OCI-LY7 (cell line): ENCODE measurements at places on chromosomes 1 and 21. TPM values are rescaled to one million over a fixed set of nuclear protein-coding genes. Genes with fewer than 3 reads are reported as not detected.

DNA sequence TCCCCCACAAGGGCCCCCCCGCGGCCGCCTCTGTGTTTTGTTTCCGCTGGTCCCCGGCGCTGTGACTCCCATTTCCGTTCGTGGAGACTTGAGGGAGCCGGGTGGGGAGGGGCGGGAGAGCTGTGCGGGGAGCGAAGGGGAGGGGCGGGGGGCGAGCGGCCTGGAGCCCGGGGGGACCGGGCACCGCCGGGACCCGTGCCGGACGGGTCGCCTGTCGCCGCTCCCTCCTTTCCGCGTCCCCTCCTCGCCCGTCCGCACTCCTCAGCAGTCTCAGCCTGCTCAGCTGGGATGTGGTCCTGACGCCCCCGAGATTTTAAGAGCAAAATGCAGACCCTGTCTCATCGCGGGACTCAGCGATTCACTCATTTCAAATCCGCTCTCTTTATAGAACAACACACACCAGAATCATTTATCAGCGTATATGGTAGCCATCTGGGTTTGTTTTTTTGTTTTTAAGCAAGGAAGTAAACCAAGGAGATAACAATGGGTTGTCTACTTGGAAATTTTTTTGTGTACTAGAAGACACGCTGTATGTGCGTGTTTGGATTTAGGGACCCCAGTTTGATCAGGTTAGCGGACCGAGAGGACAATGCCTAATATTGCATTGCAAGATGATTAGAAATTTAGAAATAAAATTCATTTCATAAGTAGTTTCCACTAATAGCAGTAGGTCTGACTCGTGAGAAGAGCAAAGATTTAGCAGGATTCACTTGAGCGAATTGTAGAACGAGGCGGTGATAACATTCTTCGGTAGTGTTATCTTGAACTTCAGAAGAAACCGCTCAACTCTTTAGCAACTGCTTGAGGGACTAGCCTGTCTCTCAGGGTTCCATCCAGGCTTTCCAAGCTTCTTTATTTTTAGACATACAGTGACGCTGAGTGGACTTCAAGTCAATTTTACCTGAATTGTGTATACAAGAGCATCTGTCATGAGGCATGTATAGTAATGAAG is 1.1 kb downstream of the GABPA start:
- DNase-seq = peak; percentile 82

RHBDL2 gene
- not detected in 2 replicates for total RNA-seq

DNA sequence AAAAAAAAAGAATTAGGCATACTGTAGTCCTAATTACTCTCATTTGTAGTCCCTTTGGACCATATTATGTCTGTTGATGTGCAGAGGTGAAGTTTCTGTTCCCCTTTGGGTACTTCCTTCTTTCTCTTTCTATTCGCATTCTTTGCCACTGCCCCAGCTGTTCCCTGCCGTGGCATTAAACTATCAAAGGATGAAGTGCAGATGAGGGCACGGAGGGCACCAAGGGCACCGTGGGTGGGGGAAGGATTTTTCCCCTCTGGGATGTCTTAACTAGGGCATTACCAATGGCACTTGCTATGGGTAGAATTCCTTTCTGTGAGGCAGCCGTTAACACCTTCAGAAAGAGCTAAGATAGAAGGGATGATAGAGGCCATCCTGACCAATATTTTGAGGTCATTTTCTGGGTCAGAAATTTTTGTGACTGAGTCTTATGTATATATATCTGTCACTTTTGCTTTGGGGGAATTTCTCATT is 4.9 kb upstream of the MAPKAPK2 start:
- peak; percentile 90 for DNase-seq

DNA sequence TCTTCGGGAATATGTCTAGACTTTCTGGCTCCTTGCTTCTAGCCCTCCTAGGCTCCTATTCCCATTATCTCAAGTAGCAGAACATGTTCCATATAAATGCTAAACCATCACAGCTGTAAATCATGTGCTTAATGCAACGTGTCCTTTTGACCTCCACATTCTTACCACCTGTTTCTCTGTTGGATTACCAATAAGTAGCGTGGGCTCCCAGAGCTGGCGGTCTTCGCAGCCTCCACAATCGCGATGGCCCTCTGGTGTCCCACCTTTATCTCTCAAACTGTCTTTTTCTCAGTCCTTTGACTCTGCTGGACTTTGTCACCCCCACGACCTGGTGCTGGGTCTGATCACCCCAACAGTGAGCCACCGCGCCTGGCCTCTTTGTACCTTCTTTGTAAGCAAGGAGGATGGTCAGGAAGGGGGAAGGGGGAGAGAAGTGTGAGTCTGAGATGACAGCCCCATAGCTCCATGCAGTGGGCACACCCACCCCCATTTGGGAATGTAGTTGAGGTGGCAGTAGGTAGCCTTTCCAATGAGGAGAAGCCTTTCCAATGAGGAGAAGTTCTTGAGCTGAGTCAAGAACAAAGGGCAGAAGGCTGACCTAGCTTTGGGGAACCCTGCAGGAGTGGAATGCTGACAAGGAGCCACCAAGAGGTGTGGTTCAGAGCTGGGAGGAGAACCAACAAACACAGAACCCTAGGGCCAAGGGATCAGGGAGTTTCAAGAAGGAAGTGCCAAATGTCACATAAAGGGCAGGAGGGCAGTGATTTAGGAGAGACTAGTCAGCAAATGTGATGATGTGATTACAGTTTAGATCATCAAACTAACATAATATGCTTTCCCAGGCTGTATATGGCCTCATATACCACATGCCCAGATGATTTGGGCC is 14.2 kb downstream of the TRAF5 start:
- no peak for DNase-seq

GRCh38 chr1:153536671-153537375 is 1.0 kb upstream of the S100A6 start:
- no peak for DNase-seq

DNA sequence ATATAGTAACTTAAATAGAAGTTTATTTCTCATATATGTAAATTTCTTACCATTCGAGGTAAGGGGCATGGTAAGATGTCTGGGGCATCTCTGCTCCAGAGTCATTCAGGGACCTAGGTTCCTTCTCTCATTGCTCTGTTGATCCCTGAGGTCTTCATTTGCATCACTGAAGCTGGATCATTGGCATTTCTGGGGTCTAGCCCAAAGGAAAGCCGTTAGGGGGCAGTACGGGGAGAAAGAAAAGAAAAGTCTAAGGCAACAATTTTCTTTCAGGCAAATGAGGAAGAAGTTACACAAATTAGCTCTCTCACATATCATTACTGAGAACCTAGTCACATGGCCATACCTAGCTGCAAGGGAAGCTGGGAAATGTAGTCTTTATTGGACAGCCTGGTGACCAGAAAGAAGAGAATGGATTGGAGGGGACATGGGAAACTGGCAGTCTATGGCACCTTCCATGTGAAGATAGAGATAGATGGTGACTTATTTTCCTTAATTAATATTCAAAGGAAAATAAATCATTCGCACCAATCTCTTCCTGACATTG is 10.2 kb upstream of the SUSD4 start:
- DNase-seq = no peak

DNA sequence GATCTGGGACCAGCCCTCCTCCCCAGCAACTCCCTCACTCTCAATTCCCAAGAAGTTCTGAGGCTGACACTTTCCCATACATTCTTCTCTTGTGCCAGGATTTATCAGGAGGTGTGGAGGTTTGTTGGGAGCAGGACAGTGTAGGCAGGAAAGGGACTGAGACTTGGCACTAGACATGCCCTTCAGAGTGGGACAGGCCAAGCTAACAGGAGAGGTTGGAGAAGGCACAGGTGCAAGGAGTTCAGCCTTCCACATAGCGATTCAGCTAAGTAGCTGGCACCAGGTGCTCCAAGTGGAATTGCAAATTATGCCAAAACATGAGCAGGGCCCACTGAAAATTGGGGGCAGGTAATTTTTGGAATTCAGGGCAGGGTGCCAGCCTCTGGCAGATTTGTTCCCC is 83.0 kb upstream of the DUSP10 start:
- DNase-seq = no peak

NID1 gene
- not detected in 2 replicates for total RNA-seq

DNAJC28 gene
- total RNA-seq = 0.95 and 1.1 TPM in 2 replicates

AXDND1 gene
- 0.85 and 1.8 TPM in 2 replicates for total RNA-seq

GRCh38 chr1:19793360-19794046 is 6.2 kb downstream of the TMCO4 start:
- DNase-seq = no peak

NPPA gene
- not detected in 2 replicates for total RNA-seq

DNA sequence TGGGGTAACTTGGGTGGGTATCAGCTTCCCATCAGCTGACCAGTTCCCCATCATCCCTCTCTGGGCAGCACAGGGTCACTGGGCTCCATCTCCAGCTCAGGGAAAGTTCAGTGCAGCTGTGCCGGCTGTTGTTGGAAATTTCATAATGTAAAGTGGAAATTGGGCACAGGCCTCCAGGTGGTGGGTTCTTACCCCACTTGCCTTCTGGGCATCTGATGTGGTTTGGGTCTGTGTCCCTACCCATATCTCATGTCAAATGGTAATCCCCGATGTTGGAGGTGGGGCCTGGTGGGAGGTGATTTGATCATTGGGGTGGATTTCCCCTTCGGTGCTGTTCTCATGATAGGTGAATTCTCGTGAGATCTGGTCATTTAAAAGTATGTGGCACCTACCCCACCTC is 59.7 kb upstream of the PSEN2 start:
- DNase-seq = no peak

GPR37L1 gene
- not detected in 2 replicates for total RNA-seq

DNA sequence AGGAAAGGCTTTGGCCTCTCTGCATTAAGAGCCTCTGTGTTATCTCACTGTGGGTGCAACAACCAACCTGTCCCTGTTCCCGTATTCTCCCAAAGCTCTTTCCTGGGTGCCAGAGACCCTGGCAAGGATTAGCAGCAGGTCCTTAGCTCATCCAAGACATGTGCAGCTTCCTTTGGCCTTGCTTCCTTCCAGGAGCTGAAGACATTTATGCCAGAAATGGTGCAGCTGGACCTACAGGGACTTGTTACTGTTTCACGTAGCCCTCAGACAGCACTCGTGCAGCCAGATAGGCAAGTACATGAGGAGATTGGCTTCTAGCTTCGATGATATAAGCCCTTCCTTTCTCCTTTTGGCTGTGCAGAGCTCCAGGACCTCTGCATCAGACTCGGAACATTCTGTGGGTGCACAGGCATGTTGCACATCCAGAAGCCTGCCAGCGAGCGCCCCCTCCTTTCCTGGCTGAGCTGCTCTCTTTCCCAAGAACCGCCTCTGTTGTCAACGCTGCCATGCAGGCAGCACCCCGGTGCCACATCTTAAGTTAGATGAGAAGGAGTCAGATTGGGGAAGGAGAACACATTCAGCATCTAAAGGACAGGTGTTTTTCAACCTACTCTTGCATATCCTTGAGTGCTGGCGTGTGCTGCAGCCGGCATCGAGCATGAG is 284.5 kb upstream of the PLXNA2 start:
- no peak for DNase-seq

FMO1 gene
- total RNA-seq = 0.34 and 0.98 TPM in 2 replicates

GRCh38 chr21:33157303-33157702 is 72.4 kb upstream of the IFNAR2 start:
- no peak for DNase-seq

- peak; percentile 93 for DNase-seq
Observed at GRCh38 chr1:157652859-157653493, 47.6 kb downstream of the FCRL3 start.

DNA sequence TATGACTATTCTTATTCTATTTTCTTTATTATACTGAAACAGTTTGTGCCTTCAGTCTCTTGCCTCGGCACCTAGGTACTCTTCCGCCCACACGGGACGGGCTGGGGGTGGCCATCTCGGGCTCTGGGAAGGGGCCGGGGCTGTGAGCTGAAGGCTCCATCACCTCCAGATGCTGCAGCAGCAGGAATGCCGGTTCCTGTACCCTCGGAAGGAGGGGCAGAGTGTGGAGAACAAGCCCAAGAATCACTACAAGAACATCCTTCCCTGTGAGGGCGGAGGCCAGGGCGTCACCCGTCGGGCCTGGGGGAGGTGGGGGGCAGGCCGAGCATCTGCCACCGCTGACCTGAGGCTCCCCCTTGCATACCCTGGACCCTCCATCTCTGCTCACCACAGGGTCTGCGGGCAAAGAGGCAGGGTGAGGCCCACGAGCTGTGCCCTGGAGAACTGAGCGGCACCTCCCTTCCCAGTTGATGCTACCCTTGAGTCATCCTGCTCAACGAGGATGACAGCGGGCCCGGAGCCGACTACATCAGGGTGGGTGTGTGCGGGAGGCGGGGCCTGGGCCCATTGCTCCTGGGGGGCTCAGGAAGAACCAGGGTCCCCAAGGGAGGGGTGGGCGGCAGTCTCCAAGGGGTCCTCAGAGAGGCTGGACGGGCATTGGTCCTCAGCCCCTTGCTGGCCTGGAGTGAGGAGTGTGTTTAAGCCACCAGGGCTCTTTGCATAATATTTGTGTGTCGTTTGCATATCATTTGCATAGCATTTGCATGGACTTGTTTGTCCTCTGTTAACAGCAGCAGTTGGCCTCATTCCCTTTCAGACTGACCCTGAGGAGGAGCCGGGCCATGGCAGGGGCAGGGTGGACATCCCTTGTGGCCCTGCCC is 7.5 kb downstream of the RNF223 start:
- no peak for DNase-seq

DNA sequence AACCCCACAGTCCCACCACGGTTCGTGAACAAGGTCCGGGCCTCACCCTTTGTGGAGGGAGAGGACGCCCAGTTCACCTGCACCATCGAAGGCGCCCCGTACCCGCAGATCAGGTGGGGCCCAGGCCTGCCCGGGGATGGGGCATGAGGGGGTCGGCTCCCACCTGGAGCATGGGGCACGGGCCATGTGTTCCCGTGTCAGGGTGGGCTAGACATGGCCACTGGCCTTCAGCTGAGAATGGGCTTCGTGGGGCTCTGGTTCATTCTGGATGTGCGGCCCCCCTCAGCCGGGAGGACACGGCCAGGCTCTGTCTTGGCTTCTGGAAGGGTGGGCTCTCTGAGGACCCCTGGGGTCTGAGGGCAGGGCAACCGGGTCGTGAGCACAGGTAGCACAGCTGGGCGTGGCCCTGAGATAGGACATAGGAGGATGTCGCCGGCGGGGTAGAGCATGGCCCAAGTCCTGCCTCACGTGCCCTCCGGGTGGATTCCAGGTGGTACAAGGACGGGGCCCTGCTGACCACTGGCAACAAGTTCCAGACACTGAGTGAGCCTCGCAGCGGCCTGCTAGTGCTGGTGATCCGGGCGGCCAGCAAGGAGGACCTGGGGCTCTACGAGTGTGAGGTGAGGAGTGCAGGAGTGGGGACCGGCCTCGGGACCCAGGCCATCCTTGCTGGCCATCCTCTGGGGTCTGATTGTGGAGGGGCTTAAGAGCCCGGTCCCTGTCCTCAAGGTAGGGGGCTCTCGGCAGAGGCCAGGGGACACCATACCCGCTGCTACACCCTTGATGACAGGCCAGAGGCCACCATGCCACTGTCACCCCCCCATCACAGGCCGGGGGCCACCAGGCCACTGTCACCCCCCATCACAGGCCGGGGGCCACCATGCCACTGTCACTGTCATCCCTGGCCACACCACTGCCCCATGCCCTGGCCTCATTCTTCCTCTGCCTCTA is 55.5 kb downstream of the TRIM11 start:
- DNase-seq = no peak
